Mesothelial cell of epicardium (in vitro differentiated cells): ENCODE measurements at places on chromosomes 6 and 20. TPM values are rescaled to one million over a fixed set of nuclear protein-coding genes. Genes with fewer than 3 reads are reported as not detected.
A peak's percentile ranks its signal among the peaks of the same experiment; 100 is the strongest.

- no peak for DNase-seq
- no peak overlapping the region for H3K4me3 ChIP-seq
- H3K4me1 ChIP-seq: peaks cover 20% of the 10 kb centered on the region
- peaks cover 6% of the 10 kb centered on the region for H3K27me3 ChIP-seq
- H3K36me3 ChIP-seq: no peaks in the 10 kb centered on the region
- no peak overlapping the region for H3K27ac ChIP-seq
Measured at GRCh38 chr6:3530515-3530914, 73.7 kb upstream of the SLC22A23 start.

DNA sequence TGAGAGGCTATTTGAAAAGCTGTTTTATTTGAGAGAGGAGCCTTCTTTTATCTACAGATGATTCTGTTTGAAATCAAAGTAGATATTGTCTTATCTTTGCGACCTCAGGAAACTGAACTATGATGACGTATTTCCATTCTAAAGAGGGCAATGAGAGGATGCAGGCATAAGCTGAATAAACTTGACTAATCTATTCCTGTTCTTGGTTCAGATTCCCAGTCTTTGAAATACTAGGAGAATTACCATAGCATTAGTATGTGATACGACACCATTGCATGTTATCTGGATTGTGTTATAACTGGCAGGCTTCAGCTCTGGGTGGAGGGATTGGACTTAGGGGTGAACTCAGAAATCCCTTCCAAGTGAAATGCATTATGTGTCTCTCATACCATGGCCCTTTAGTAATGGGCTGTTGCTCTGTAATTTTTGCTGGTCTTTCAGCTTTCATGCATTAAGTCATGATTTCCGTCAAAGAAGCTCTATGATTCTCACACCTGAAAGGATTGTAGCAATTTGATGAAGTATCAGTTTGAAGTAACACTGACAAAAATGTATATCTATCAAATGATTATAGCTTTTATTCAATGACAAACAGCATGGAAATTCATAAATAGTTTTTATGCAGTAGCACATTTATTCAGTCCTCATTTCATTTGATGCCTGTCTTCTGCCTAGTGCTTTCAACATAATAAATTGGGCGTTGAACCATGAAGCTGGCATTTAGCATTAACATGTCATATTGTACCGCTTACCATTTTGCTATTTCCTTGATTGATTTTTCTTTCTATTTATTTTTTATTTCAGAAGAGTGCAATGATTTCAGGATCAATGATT, 138.4 kb upstream of the SPACA1 start:
- H3K4me1 ChIP-seq: peaks cover 48% of the 10 kb centered on the region
- H3K27me3 ChIP-seq: no peaks in the 10 kb centered on the region
- no peaks in the 10 kb centered on the region for H3K36me3 ChIP-seq
- no peak overlapping the region for H3K27ac ChIP-seq
- H3K4me3 ChIP-seq: no peak overlapping the region
- DNase-seq: no peak

GRCh38 chr6:136426627-136427377, 123.4 kb downstream of the MAP7 start:
- no peaks in the 10 kb centered on the region for H3K36me3 ChIP-seq
- no peak overlapping the region for H3K27ac ChIP-seq
- no peaks in the 10 kb centered on the region for H3K4me1 ChIP-seq
- no peak for DNase-seq
- no peaks in the 10 kb centered on the region for H3K27me3 ChIP-seq
- H3K4me3 ChIP-seq: no peak overlapping the region

GRCh38 chr6:126446248-126446647, 106.3 kb downstream of the CENPW start:
- no peaks in the 10 kb centered on the region for H3K27me3 ChIP-seq
- peaks cover 50% of the 10 kb centered on the region for H3K4me1 ChIP-seq
- peaks cover 2% of the 10 kb centered on the region for H3K36me3 ChIP-seq
- peak overlapping the region; percentile 91 for H3K27ac ChIP-seq

DNA sequence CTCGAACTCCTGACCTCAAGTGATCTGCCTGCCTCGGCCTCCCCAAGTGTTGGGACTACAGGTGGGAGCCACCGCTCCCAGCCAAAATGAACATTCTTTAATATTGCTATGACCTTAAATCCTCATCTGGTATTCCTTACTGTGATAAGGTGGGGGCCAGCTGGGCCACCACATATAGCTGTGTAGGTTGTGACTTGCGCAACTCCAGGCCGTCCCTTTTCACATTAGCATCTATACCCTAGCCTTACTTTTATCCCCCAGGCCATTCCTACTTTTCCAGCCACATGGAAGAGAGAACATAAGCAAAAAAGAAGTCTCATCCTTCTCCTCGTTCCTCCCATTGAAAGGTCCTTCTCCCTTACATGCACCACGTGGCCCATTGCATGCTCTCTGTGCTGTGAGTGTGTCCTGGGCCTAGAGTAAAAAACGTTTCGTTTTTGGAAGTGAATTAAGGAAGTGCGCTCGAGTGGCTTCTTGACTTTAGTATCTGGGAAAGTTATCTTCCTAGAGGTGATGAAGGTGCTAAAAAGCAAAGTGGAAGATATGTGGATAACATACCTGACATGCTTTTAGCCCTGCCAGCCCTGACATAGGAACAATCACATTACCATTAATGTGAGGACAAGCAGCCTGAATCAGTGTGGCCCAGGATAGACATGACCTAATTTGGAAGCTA, 56.8 kb upstream of the KIF13A start:
- DNase-seq: no peak
- H3K4me1 ChIP-seq: peaks cover 48% of the 10 kb centered on the region
- H3K36me3 ChIP-seq: peaks cover 10% of the 10 kb centered on the region
- H3K27ac ChIP-seq: peak overlapping the region; percentile 54

- no peak for DNase-seq
- H3K36me3 ChIP-seq: peaks cover 3% of the 10 kb centered on the region
- no peak overlapping the region for H3K4me3 ChIP-seq
- no peaks in the 10 kb centered on the region for H3K27me3 ChIP-seq
- H3K27ac ChIP-seq: no peak overlapping the region
- H3K4me1 ChIP-seq: peaks cover 39% of the 10 kb centered on the region
Measured at GRCh38 chr20:34951652-34952051, 4.0 kb downstream of the GSS start.

DNA sequence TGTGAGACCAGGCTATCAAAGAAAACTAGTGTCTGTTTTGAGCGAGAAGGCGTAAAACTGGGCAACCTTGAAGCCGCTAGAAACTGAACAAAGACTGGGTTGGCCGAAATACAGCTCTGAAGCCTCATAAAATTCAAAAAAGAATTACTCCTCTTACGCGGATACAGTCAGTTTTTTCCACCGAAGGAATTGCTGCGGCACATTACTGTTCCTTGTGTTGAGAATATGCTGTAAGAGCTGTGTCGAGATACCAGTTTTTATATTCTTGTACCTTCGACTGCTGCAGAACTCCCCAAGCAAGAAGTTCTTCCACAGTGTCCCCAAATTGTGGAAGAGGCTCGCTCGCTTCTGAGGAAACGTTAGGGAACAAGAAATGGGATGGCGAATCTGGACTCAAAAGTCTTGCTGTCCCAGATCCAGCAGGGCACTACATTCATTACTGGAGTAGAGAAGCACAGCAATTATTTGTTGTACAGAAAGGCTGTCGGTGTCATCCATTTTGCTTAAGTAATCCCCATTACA, 523 bp upstream of the COX7A2 start:
- H3K4me3 ChIP-seq: peak overlapping the region; percentile 95
- no peaks in the 10 kb centered on the region for H3K27me3 ChIP-seq
- H3K4me1 ChIP-seq: peaks cover 22% of the 10 kb centered on the region
- no peak for DNase-seq
- peak overlapping the region; percentile 99 for H3K27ac ChIP-seq

HLA-DOB gene
- 0.35 to 0.52 TPM (median 0.45 TPM) in 3 replicates for total RNA-seq

LIME1 gene
- 13.8 to 18.4 TPM (median 16.5 TPM) in 3 replicates for total RNA-seq

PCSK2 gene
- total RNA-seq: 0.29 to 0.38 TPM (median 0.35 TPM) in 3 replicates

RBM12 gene
- total RNA-seq: 154 to 158 TPM (median 156 TPM) in 3 replicates
